Left renal cortex interstitium (tissue), 4 donors: ENCODE measurements at places on chromosomes 16 and 17. TPM values are rescaled to one million over a fixed set of nuclear protein-coding genes. Genes with fewer than 3 reads are reported as not detected.

DNA sequence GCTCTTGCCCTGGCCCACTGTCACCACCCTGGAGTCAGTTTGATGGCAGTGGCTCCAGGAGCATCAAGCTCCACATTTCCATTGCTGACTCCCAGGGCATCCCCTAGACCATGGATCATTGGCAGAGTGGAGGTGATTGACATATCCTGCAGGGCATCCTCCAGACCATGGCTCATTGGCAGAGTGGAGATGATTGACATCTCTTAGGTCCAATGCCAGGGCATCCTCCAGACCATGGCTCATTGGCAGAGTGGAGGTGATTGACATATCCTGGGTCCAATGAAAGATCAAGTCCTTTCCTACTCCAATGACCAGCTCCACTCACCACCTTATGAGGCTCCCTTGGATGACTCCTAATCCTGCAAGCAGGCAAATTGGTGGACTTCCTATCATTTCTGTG is 174.3 kb upstream of the NLRP1 start:
- no peak for DNase-seq

GRCh38 chr17:4771519-4772234 is at the start of gene TM4SF5:
Gene TM4SF5, plus strand, starts transcription at chr17:4771886. Its CDS starts 37 bp downstream, at chr17:4771923.
- DNase-seq, result no peak

DNA sequence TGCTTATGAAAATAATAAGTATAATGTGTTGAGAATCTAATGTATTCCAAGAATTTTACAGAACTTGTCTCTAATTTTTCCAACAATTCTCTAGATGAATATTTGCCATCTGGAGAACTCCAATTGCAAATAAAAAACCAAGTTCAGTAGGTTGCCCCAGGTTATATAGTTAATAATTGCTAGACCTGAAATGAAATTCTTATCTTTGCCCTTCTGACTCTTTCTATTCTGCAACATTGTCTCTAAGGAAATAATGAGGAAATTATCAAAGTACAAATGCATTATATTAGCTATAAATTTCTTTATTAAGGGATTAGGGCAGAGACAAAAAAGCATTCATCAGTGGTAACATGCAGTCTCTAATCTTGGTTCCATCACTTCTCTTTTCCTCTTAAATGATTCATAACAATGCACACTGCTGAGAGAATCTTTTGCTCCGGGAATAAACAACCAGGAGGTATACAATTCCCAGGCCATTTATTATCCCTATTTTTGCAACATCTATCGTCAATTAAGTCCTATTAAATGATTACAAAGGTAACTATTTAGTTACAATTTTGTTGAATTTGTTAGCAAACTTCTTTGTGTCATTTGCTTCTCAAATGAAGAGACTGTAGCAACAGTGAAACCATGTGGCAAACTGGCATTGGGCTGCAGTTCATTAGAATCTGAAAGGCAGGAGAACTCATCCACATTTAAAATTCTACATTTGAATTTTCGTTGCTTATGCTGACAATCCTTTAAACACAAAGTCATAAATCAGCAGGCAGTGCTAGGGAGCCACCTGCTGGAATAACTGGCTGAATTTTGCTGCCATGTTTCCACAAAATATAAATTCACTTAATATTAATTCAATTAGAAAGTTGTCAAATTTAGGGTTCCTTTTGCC is 349.6 kb downstream of the KIF2B start:
- DNase-seq, result no peak

DPEP1 gene
- 24.5 TPM for polyA plus RNA-seq

- DNase-seq, result no peak
Measured at GRCh38 chr16:57624806-57625500, 3.5 kb upstream of the ADGRG1 start.

ZPBP2 gene
- polyA plus RNA-seq, result not detected

DNA sequence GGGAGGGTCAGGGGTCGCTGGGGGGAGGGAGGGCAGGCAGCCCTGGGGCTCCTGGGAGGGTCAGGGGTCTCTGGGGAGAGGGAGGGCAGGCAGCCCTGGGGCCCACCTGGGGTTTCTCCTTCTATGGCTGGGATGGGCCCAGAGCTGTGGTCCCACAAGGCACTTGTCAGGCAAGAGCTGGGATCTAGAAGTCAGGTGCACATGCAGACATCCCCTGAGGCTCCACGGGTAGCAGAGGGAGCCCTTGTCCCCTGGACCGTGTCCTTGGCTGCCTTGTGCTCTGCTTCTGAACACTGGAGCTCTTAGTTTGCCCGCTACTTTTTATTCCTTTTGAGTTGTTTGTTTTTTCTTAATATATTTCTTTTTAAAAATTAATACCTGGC is 1.8 kb downstream of the TUBB3 start:
- DNase-seq, result no peak

DNA sequence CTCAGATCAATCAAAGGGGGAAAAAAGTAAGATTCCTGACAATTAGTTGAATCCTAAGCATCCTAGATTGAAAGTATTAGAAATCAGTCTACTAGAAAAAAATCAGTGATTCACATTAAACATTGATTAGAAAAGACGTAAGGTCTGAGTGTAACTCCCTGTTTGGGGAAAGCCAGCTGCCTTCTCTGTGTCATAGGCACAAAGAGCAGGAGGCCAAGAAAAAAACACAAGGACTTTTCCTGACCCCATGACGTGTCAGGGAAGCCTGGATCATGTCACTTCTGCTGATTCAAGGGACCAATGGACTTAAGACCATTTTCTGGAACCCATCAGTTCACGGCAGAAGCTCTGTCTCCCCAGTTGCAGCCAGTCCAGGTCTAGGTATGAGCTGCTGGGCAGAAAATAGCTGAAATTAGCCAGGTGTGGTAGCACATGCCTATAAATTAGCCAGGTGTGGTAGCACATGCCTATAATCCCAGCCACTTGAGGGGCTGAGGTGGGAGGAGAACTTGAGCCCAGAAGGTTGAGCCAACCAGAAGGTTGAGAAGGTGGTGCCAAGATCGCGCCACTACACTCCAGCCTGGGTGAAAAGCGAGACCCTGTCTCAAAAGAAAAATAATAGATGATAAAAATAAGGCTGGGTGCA is 35.9 kb downstream of the RANBP10 start:
- DNase-seq, result no peak

COX6A2 gene
- 1.6 TPM for polyA plus RNA-seq

ZNF263 gene
- polyA plus RNA-seq, result 47.7 TPM

TP53TG3C gene
- not detected for polyA plus RNA-seq

TEX14 gene
- polyA plus RNA-seq, result 1.8 TPM

CTCF gene
- 77.9 TPM for polyA plus RNA-seq

DNA sequence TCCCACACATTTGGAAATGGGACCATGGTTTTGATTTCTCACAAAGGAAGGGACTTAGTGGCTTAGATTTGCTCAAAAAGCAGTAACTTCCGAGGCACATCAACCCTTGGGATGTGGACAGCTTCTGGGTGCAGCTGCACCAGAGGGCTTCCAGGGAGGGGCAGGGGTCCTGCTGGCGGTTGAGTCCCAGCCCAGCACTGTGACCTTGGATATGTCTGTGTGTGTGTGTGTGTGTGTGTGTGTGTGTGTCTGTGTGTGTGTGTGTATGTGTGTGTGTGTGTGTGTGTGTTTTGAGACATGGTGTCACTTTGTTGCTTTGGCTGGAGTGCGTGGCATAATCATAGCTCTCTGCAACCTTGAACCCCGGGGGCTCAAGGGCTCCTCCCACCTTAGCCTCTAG is 130.8 kb downstream of the CLEC16A start:
- no peak for DNase-seq

YPEL2 gene
- polyA plus RNA-seq, result 33.9 TPM

PERCC1 gene
- not detected for polyA plus RNA-seq

KCNJ12 gene
- 8.9 TPM for polyA plus RNA-seq

HOXB7 gene
- polyA plus RNA-seq, result 64.9 TPM

- DNase-seq, result no peak
Measured at GRCh38 chr16:72875291-72876031, 172.5 kb downstream of the ZFHX3 start.

SPATA32 gene
- polyA plus RNA-seq, result 0.43 TPM

KRTAP9-8 gene
- not detected for polyA plus RNA-seq

FAM83G gene
- polyA plus RNA-seq, result 8.6 TPM

- DNase-seq, result no peak
Measured at GRCh38 chr17:50613007-50613992, 21.4 kb upstream of the ABCC3 start.

DNA sequence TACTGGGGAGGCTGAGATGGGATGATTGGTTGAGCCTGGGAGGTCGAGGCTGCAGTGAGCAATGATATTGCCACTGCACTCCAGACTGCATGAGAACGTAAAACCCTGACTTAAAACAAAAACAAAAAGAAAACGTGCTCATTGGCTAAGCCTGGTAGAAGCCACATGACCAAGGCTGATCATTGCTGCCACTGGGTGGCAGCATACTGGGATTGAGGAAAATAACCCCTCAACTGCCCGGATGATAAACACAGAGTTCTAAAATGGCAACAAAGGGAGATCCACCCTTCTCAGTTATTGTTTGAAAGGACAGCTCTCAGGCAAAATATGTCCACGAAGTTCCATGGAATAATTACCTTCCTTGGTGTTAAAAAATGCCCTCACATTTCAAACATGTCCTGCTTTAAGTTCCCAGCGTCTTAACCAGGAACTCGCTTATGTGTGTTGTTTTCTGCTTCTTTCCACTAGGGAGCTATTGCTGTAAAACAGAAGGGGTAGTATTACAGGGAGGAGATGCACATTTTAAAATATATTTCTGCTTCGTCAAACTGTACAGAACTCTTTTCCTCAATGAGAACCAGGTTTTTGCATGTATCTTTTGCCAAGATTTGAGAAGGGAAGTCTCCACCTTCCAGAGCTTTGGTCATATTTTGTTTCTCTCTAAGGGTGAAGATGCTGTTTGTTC is 675.3 kb downstream of the MAF start:
- no peak for DNase-seq

SLC5A11 gene
- polyA plus RNA-seq, result 6.5 TPM

DNA sequence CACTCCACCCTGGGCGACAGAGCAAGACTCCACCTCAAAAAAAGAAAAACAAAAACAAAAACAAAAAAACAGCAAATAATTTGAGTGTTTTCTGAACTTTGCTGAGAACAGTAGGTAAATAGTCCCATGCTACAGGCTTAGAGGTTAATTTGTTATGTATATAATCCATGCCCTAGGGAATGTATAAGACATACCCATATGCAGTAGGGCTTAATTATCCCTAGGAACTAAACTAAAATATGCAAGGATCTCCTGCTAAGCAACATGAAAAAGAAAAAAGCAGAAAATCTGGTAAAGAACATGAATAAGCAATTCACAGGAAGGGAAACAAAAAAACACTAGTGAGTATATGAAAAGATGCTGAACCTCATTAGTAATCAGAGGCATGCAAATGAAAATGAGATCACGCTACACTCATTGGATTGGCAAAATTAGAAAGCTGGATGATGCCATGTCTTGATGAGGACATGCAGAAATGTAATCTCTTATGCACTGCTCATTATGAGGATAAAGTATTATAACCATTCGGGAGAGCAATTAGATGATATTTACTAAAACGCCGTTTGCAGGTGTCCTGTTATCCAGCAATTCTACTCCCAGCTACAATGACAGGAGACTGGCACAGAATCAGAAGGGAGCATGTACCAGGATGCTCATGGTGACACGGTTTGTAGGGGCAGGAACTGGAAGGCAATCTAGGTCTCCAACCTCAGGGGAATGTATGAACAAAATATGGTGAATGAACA is 5.6 kb downstream of the KCTD13 start:
- no peak for DNase-seq

- DNase-seq, result no peak
Measured at GRCh38 chr17:58664302-58664701, 27.5 kb downstream of the TEX14 start.

DNA sequence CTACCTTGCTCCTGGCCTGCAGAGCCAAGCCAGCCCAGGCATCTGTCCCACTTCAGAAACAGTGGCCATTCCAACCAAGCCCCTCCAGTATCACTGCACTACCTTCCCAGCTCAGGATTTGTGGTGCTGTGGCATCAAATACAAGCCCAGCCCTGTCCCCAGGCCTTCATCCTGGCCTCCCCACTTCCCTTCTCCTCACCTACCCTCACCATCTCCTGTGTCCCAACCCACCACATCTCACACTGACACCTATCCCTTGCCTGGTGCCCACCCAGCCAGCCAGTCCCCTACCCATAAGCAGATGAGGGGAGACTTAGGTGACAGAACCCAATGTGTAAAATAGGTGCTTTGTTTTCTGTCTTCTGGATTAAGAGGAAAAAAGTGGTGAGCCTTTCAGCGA is 66.0 kb upstream of the CDH5 start:
- no peak for DNase-seq

KRTAP4-1 gene
- not detected for polyA plus RNA-seq

PRR15L gene
- 23.1 TPM for polyA plus RNA-seq

GRCh38 chr17:6092182-6092902 is 22.2 kb downstream of the WSCD1 start:
- no peak for DNase-seq

GRCh38 chr17:1168533-1169220 is 11.1 kb downstream of the ABR start:
- no peak for DNase-seq

CCL22 gene
- polyA plus RNA-seq, result 0.04 TPM

GRCh38 chr17:59004338-59005111 is 102.2 kb downstream of the TRIM37 start:
- DNase-seq, result peak; percentile 55

- DNase-seq, result no peak
Measured at GRCh38 chr17:33500151-33500550, 207.1 kb upstream of the ASIC2 start.

CCDC144A gene
- polyA plus RNA-seq, result 0.22 TPM

GRCh38 chr17:82435103-82435502 is 15.4 kb downstream of the CYBC1 start:
- no peak for DNase-seq

SEC14L5 gene
- polyA plus RNA-seq, result 0.20 TPM

DNA sequence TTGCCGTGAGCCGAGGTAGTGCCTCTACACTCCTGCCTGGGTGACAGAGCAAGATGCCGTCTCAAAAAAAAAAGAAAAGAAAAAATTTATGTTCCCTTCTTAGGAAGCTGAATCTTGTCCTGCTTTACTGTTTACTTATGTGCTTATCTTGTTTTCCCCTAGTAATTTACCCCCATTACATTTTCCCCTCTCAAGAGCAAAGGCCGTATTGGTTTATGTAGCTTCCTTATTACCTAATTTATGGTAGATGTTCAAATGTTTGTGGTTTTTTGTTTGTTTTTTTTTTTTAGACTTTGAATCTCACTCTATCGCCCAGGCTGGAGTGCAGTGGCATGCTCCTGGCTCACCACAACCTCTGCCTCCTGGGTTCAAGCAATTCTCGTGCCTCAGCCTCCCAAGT is 10.3 kb upstream of the SLC52A1 start:
- DNase-seq, result no peak

MT1A gene
- polyA plus RNA-seq, result not detected

GRCh38 chr16:6822041-6822440 is 510.6 kb upstream of the RBFOX1 start:
- DNase-seq, result no peak

GRCh38 chr17:43601280-43602039 is 55.3 kb upstream of the ETV4 start:
- DNase-seq, result no peak

- no peak for DNase-seq
Measured at GRCh38 chr17:77106874-77107358, 33.9 kb upstream of the SEC14L1 start.
